Germinal center (tissue), 1 donor: ENCODE measurements at places on chromosomes 6 and 20.

DNA sequence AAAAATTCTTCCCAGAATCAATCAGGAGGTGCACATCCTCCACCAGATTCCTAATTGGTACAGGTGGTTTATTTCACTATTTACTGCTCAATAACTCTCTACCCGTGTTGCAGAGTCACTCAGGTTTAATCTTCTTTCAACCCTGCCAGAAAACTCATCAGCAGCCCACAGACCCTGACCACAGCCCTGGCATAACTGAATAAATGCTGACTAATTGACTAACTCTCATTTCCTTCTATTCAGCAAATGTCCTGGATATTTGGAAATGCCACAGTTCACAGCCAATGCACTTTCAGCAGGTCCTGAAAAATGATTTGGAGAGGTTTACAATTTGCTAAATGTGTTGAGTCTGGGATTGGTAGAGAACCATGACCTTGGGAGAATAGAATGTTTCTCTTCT is 62.3 kb downstream of the TRMT6 start:
- no peak for DNase-seq

GRCh38 chr6:157571269-157571668 is 190.3 kb downstream of the ZDHHC14 start:
- peak; percentile 65 for DNase-seq

- no peak for DNase-seq
Observed at GRCh38 chr6:9463311-9463710, 951.6 kb downstream of the TFAP2A start.

GRCh38 chr6:42937548-42938427 is 8.5 kb downstream of the CNPY3 start:
- DNase-seq = no peak

GRCh38 chr6:43915986-43916923 is 146.2 kb downstream of the VEGFA start:
- DNase-seq = no peak

DNA sequence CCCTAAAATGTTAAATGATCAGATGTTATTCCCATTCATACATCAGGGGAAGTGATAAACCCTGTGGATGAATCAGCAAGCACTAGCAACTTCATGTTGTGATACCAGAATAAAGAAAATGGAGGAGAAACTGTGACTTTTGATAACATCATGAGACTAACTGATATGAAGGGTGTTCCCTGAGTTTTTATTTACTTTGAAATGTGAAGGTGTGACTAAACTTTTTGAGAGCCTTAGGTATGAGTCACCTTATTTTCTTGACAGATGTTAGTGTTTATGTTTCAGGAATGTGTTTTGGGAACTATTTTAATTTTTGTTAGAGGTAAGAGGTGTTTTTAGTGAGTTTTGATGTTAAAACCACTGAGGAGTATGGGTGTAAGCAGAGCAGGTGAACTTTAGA is 4.4 kb downstream of the PARD6B start:
- DNase-seq = no peak

DNA sequence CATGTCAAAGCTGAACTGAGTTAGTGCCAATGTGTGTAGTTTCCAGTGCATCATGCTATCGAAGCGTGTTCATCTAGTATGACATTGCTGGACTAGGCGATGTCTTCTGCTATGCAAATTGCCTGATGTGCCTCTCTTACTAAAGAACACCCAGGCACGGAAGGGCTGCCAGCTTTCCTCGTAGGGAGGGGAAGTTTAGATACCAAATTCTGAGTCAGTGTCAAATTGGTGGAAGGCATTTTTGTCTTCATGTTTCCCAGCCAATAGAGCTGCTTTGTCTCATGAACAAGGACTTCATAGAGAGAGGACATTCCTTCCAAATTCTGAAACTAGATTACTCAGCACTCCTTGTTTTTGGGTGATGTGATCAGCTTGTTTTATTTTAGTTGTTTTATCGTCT is 320.1 kb downstream of the BTBD3 start:
- no peak for DNase-seq

DNA sequence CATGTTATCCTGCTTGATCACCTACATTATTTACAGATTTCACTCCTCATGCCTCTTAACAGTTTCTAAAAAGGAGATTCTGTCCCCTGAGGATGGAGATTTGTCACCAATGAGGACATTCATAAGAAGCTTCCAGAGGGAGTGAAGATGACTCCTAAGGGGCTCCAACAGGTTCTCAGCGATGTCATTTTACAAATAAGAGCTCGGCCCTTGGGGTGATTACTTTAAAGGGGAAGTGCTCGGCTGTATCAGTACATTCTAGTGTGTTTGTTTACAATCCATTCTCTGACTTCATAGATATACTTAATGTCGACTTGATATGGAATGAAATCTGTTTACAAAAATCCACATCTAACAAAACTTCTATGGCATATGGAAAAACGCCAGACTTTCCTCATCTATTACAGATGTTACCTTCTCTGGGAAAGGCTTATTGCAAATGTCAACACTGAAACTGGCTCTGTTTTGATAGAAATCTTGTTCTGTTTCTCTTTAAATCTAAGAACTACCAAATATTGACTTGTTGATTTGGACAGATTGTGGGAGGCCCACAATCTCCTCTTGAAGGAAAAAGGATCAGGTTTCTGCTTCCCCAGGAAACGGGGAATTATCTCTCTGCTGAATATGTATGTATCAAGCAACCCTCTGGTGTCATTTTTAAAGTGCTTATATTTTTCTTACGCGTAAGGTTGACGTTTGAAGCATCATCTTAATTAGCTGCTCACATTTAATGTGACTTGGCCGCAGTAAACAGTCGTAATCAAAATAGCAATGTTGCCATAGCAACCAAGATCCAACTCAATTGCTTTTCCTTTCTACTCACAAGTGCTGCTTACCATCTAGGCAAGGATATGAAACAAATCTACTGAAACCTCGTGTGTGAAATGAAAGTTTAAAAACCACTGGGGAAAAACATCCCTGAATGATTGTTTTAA is 95.7 kb downstream of the SHLD1 start:
- DNase-seq = no peak

GRCh38 chr6:54254886-54255285 is 53.4 kb upstream of the TINAG start:
- DNase-seq = no peak

DNA sequence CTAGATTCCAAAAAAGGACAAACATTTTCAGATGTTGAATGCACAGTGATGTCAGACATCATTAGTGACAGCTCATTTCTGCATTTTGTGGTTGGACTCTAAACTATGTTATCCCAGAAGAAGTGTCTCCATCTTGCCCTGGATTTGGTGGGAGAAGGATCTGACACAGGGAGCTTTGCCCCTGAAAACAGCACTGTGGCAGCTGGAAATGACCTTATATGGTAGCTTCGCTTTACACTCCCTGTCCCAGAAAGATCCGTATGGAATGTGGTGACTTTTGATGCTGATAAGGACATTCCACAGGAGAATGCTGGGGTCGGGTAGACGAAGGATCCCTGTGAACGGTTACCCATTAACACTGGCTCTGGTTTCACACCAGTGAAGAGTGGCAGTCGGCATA is 87.2 kb upstream of the EDN1 start:
- no peak for DNase-seq

DNA sequence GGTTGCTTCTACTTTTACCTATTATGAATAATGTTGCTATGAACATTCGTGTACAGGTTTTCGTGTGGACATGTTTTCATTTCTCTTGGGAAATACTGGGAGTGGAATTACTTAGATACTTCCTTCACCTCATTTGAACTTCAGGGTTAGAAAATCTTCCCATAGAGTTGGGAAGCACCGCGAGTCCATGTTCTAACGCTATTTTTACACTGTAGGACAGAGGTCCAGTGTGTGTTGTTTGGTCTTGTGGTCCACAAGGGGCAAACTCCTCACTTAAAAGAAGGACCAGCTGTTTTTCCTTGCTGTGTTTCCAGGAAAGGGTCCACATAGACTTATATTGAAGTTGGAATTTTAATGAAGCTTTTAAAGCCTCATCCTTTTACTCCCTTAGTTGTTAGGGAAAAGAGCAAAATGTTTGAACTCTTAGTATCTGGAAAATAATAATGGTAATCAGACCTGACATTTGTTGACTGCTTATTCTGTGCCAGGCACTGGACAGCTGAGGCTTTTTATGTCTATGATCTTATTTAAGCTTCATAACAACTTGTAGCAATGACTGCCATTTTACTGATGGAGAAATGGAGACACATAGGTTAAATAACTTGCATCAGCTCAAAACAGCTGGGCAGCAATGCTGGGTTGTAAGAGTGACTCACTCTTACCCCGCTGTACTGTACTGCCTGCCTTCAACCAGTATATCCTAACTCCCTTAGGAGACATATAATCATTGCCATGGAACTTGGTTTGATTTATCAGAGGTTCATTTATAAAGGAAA is 52.0 kb downstream of the CDC5L start:
- no peak for DNase-seq

DNA sequence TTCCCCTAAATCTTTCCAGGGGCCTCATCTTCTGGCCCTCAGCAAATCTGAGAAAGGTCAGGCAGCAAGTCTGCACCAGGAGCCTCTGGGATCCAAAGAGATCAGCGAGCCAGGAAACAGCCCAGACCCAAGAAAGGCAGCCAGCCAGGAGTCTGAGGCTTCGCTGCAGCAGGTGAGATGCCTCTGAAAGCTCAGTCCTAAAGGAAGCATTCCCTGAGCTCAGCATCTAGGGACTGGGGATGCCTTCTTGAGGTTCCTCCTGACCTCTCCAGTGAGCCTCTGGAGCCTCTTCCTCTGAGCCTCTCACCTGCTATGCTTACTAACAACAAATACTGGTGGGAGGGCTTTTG is 118.8 kb upstream of the MAFB start:
- DNase-seq = no peak

GRCh38 chr6:163813979-163814493 is 399.5 kb downstream of the QKI start:
- peak; percentile 23 for DNase-seq

- DNase-seq = no peak
Observed at GRCh38 chr20:6094063-6094462, 28.8 kb downstream of the FERMT1 start.

DNA sequence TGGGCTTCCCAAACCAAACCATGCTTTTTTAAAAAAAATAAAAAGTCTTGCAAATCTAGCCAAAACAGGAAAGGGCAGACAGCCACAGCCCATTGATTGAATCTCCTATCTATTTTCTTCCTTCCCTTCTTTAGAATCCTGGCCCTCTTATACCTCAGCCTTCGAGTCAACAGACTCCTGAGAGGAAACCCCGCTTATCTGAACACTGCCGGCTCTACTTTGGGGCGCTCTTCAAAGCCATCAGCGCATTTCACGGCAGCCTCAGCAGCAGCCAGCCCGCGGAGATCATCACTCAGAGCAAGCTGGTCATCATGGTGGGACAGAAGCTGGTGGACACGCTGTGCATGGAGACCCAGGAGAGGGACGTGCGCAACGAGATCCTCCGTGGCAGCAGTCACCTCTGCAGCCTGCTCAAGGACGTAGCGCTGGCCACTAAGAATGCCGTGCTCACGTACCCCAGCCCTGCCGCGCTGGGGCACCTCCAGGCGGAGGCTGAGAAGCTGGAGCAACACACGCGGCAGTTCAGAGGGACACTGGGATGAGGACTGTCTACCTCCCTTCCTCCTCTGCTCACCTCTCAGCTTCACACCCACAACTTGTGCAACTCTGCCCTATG is 10.1 kb upstream of the RTF2 start:
- DNase-seq = no peak

- DNase-seq = no peak
Observed at GRCh38 chr20:38217791-38218565, 42.6 kb downstream of the KIAA1755 start.

- no peak for DNase-seq
Observed at GRCh38 chr6:133306931-133307330, 65.8 kb downstream of the EYA4 start.

DNA sequence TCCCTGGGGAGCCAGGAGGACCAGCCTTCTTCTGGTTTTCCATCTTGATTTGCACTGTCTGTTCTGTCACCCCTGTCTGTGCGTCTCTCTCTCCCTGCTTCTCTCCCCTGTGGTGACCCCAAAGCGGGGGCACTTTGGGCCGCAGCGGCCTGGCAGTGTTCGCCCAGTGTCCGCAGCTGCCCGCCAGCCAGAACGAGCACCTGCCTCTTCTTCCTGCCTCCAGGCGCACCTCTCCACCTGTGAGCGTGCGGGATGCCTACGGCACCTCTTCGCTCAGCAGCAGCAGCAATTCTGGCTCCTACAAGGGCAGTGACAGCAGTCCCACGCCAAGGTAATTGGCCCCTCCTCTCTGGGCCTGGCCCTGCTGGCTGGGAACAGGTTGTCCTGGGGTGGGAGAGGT is 30.8 kb downstream of the SNPH start:
- DNase-seq = no peak

- DNase-seq = no peak
Observed at GRCh38 chr6:51844336-51844735, 243.1 kb downstream of the PKHD1 start.

GRCh38 chr6:157853018-157853805 is 30.2 kb downstream of the SNX9 start:
- no peak for DNase-seq

GRCh38 chr6:48073976-48074767 is 36.8 kb downstream of the PTCHD4 start:
- no peak for DNase-seq

- DNase-seq = no peak
Observed at GRCh38 chr6:74713941-74714340, 491.9 kb downstream of the COL12A1 start.

- DNase-seq = no peak
Observed at GRCh38 chr6:169194737-169195136, 58.9 kb downstream of the THBS2 start.

- DNase-seq = no peak
Observed at GRCh38 chr20:52890130-52890529, 82.0 kb upstream of the TSHZ2 start.

DNA sequence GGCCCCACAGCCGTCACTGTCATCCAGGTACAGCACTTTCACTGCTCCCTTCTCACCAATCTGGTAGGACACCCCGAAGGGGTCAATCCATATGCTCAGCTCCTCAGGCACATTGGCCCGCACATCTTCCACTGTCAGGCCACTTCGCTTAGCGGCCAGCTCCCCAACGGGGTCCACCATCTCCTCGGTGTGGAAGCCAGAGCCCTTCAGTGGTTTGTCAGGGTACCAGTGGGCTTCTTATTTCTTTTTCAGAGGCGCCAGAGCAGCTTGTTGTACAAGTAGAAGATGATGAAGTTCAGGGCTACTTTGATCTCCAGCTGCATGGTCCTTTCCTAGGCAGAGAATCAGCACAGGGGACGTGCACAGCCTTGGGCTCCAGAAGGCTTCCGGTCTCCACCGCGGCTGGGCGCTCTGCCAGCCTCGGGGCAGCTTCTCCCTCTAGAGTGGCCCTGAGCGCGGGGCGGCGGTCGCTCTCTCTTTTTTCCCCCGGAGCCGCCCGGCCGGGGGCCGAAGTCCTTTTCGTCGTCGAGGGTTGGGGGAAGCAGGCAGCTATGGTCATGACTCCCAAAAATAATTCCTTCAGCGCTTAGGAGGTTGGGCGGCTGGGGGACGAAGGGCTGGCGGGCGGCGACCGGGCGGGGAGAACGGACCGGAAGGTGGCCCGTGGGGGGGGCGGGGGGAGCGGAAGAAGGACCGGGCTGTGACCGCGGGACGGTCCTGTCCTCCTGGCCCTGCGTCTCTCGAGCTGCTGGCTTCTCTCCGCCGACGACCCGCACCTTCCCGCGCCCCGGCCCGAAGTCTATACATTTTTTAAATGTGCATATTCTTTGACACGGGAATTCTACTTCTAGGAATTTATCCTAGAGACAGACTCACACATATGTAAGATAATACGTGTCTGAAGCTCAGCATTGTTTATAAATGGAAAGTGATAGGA is 6.5 kb upstream of the ZSCAN9 start:
- peak; percentile 46 for DNase-seq

- DNase-seq = no peak
Observed at GRCh38 chr6:43282060-43282459, 16.0 kb upstream of the SLC22A7 start.
